ENCODE measurements at places on chromosomes 1 and 21.
A peak's percentile ranks its signal among the peaks of the same experiment; 100 is the strongest.

- DNase-seq = no peak
These were observed 39.4 kb downstream of the SLC2A7 start for GRCh38 chr1:8986814-8987190.

GRCh38 chr1:195243492-195243891 is 1364.7 kb downstream of the KCNT2 start:
- no peak for DNase-seq

DNA sequence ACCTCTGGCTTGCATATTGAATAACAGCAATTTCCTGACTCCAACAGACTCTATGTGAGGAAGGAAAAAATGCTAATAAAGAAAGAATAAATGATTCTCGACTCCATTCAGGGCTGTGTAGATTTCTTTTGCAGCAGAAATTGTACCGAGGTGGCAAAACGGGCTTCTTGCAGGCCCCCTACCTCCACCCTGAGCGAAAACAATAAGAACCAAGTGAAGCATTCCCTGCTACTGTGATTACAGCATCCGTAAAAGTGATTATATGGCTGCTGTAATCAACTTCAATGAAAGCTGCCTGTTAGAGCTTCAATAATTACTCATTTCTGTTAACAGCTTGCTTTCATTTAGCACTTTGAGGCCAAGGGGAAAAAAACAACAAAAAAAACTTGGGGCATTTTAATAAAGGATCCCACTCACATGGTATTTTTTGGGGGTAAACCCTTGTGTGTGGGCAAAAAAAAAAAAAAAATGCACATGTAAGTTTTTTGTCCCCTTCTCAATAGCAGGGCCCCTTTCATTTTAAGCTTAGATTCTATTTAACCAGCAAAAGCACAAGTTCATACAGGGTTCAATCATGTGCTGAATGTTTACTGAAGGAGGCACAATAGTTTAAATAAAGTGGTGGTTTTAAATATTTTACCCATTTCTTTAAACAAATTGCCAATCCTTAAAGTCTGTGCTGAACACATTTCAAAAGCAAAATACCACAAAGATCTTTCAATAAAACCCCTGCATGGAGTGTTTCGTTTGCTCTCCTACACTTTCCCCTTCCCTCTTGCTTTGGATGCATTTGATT is 271.6 kb downstream of the LMO4 start:
- no peak for DNase-seq

DNA sequence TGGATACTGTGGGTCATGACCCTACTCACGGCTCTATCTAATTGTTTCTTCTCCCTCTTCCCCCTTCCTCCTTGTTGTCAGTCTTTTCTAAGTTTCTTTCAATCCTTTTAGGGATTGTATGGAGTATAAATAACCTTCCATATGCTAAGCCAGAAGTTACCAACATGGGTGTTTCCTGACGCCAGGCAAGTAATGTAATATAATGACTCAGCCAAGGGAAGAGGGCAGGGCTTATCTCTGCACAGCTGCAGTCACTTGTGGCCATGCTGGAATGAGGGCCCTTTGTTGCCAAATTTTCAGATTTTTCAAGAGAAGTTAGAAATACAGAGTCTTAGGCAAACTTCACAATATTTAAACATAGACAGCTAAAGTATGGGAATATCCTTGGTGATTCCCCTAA is 194.6 kb downstream of the ST6GALNAC3 start:
- peak; percentile 83 for DNase-seq

DNA sequence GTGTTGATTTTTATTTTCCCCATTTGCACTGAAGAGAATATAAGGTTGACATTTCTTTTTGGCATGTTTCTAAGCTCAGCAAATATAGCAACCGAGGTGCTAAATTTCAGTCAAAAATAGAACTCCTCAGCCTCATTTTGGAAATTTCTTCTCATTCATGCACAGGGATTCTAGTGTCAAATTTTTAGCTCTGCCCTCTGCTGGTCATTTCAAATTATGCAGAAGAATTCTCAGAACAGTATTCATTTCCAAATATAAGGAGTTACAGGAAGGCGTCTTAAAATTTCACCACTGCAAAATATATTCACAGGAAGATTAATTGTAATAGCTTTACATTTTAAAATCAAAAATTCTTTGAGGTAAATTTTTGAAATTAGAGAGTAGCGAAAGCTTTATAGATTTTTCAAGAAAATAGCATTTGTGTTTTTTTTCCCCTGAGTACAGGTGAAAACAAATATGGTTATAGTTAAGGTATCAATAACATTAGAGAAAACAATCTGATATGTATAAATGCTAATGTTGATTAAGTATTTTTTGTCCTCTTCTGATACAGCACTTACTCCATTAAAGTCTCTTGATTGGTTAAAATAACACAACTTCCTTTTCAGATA is 57.9 kb downstream of the FMN2 start:
- peak; percentile 62 for DNase-seq

DNA sequence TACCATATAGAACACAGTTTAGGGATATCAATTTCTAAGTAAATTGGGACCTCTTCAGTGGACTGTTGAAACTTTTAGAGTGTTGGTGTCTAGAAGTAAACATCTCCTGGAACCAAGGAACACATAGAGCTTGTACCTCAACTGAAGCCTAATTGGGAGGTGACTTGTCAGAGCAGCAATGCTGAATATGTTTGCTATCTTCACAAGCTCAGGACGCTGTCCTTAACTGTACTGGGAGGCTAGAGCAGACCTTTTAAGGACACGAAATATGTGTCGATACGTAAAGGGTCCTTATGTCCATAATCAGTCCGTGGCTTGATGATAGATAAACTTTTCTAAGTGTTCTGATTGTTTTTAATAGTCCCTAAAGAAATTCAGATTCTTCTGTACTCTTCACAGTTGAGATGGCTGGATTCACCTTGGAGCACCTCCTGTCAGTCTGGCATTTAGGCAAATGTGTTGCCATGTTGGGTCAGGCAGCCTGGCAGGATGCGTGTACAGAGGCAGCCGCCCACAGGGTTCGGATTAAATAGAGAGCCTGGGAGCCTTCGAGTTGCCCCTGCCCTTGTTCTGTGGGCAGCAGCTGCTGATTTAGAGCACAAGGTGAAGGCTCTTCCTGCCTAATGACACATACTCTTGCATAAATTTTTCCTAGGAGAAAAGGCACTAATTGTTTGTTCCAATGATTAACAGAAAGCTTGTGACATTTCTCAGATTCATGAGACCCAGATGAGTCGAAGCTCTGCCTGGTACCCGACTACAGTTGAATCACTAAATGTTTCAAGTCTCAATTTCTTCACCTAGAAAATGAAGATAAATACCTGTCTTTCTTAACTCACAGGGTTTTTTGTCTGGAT is 3.6 kb downstream of the ACTN2 start:
- no peak for DNase-seq

DNA sequence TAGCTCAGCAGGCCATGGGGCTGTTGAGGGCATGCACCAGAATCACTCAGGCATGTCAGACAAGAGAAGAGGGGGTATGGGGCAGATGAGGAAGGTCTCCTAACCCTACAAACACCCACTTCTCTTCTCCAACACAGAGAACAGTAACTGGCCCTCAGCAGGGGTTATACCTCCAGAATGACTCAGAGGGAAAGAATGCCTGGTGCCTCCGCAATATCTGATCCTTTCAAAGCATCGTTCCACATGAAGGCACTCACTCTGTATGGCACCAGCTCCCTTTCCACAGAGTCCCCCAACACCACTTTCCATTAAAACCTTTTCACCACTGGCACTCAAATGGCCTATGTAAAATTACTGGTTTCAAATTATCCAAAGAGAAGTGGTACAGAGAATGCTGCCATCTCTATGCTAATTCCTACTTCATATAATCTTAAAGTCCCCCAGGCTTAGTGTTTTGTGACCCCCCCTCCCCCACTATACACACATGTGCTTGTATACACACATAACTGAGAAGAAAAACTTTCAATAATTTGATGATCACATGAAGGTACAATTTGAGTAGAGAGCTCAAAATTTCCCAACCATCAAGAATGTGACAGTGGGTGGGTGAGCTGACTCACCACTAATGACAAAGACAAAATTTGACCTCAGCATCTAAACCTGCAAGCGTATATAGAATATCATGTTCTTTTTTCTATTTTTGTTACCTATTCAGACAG is 91.5 kb downstream of the SIPA1L2 start:
- no peak for DNase-seq

- no peak for DNase-seq
These were observed 207.9 kb downstream of the DPYD start for GRCh38 chr1:97712980-97713379.

- DNase-seq = no peak
These were observed 131.2 kb downstream of the SLC45A1 start for GRCh38 chr1:8448911-8449661.

- no peak for DNase-seq
These were observed 55.0 kb upstream of the EPHA8 start for GRCh38 chr1:22508329-22508728.

- no peak for DNase-seq
These were observed 51.7 kb downstream of the UBIAD1 start for GRCh38 chr1:11324567-11325165.

- no peak for DNase-seq
These were observed 2.5 kb downstream of the ABCA4 start for GRCh38 chr1:94118471-94118870.

DNA sequence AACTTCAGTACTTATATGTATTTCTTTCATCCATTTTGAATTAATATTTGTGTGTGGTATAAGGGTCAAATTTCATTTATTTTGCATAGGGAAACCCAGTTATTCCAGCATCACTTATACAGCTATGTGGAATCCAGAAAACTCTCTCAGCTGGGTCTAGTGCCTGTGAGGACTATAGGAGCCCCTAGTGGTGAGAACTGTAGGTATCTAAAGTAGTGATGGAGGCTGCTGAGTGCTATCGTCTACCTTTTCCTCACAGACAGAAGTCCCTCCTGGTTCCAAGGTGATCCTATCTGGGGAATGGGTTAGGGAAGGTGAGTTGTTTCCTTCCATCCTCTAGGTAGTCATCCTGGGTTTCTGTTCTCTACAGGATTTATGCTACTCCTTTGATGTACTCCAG is 352.0 kb upstream of the C1orf87 start:
- peak; percentile 34 for DNase-seq

DNA sequence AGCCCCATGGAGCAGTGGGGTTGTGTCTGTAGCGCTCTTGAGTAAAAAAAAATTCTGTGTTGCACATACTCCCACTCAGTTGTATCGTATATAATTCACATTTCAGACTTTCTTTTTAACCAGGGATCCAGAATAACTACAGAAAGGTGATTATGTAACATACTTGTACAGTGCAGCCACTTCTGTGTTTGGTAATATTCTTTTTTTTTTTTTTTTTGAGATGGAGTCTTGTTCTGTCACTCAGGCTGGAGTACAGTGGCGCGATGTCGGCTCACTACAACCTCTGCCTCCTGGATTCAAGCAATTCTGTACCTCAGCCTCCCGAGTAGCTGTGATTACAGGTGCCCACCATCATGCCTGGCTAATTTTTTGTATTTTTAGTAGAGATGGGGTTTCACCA is 82.4 kb upstream of the MACF1 start:
- no peak for DNase-seq

DNA sequence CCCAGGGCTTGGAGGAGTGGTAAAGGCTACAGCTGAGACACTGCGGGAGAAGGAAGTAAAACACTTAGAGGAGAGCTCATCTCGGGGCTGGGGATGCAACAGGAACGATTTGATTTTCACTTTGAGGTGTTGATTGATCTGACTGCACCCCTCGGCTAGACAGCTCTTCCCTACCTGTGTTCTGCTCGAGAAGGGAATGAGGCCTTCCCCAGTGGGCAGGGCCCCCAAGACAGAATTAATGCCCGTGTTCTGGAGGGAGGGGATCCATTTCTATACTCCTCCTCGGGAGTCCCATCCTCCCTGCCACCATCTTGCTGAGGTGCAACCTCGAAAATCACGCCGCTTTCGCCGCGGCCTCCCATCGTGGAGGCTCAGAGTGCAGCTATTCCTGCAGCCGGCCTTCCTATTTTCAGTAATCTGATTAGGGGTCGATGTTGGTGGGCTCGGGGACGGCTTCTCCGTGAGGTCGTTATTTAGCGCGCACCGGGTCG is 2.4 kb downstream of the ATP2B4 start:
- no peak for DNase-seq

DNA sequence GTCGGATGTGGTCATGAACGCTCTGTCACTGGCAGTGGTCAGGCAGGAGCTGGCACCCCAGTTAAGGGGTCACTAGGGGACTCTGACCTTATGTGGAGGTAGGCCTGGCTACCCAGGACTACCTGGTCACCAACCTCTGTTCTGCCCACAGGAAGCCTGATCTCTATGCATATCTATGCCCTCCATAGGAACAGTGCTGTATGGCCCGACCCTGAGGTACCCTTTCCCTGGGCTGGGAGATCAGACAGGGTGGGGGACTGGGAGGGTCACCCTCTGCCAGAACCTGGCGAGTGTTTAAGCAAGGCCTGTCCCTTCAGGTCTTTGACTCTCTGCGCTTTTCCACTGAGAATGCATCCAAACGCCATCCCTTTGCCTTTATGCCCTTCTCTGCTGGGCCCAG is 19.0 kb downstream of the CYP4B1 start:
- DNase-seq = no peak

- DNase-seq = no peak
These were observed 48.1 kb upstream of the DAB1 start for GRCh38 chr1:57471995-57472394.

DNA sequence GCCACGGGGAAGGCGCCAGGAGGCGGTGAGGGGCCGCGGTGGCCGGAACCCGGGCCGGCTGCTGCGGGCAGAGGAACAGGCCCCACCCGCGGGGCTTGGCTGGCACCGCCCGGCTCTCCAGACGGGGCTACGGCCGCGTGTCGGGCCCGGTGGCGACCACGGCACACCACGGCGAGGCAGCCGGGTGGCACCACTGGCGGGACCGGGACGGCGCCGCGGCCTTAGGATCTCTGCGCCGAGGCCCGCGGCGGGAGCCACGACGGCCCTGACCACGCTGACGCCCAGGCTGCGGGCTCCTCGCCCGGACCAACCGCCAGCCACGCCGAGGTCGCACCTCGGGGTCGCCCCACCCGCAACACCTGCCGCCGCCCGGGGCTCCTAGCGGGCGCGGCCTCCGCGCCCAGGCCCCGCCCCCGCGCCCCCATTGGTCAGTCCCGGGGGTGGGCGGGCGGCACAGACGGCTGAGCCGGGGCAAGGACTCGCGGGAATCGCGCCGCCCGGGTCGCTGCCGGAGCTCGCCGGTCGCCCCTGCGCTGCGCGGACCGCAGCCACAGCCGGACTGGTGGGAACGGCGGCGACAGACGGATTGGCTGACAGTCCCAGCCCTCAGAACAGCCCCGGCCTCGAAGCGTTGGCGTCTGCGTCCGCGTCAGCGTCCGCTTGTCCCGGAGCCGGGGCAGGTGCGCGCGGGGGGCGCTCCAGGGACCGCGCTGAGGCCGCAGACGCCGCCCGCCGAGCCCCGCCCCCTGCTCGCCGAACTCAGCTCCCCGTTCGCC is at the start of gene BMP8A:
Gene BMP8A, plus strand, starts transcription at position 491 of the 776 bp plus-strand sequence. CDS start 356 bp downstream, outside the sequence.
- DNase-seq = peak; percentile 18

DNA sequence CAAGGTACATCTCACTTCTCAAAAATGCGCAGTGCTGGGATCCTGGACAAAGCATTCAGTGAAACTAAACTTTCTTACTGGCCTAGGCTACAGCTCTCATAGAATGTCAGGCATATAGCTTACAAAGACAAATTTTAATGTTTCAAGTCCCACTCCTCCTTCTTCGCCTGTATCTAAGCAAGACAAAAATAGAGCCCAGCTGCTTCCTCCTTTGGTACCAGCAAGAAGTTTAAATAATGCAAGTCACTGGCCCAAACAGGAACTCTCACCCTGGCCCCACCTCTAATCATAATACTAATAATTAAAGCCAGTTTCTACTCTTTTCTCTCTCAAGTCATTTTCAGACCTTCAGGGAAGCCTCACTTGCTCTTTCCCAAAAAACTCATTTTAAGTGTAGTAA is 1267.9 kb downstream of the MRPL39 start:
- DNase-seq = peak; percentile 22

GRCh38 chr1:237282208-237282783 is 240.3 kb downstream of the RYR2 start:
- DNase-seq = no peak

All from OCI-M1 (cell line).